RCC 7860 (cell line): ENCODE measurements at places on chromosomes 5 and 9.

GRCh38 chr9:34318163-34318790 is 10.8 kb downstream of the KIF24 start:
- no peak for DNase-seq

DNA sequence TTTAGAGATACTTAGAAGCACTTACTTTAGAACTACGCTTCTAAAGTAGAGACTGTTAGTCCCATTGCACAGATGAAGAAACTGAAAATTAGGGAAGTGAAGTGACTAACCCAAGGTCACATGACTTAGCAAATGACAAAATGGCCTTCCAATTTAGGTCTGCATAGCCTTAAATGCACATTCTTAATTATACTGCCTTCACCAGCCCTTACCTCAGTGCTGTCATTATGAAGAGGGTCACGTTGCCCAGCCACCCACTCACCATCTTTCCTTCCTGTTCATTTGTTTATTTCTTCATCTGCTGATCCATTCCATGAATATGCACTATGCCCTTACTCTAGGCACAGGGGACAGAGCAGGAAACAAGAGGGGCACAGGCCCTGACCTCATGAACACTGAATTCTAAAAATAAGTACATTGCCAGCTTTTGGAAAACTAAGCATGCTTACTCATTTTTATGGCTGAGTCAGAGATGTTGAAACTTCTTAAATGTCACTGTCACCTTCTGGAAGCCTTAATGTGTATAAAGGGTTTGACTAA is 8.6 kb downstream of the HAVCR2 start:
- DNase-seq: peak; percentile 54

DNA sequence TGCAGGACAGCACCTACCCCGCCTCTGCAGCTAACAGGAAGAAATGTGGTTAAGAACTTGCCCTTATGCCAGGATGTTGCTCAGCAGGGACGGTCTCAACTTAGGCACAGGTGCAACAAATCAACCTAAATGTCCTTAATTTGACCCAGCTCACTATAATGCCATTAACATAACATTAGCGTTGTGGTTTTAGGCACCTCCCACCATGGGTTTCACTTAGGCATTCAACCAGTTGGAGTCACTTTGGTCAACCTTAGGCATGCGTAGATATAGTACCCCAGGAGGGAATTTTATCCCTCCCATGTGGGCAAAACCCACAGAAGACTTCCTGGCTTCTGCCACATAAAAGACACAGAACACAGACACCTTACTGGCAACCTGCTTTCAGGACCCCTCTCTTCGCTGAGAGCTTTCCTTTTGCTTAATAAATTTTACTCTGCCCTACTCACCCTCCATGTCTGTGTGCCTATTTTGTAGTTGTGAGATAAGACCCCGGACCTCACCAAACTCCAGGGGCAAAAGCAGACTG is 8.7 kb upstream of the ERAP1 start:
- DNase-seq: no peak

DNA sequence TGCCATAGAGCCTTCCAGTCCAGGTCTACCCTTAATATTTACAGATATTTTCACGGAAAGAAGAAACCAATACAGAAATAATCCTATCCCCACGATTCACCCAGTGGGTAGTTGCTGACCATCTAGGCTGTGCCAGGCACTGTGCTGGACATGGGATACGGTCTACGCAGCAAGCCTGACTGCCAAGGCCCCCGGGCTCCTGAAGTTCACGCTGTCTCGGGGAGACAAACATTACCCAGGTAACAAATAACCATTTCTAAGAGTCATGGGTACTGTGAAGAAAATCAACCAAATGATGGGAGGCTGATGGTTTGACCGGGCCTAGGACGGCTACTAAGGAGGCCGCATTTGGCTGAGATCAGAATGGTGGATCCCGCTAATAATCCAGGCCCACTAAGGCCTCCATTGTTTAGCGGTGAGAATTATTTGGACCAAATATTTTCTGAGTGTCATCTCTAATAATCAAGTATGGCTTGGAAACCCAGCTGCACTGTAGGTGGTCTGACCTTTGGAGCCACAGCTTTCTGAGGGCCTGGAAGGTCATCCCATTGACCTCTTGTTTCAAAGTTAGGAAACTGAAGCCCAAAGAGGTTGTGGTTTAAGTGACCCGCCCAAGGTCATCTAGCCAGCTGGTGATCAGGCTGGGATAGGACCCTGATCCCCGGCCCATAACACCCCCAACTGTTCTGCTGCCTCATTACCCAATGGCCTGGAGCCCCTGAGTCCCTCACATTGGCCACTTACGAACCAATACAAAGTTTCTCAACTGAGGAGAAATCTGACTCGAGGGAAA is 82.4 kb downstream of the AK8 start:
- no peak for DNase-seq

DNA sequence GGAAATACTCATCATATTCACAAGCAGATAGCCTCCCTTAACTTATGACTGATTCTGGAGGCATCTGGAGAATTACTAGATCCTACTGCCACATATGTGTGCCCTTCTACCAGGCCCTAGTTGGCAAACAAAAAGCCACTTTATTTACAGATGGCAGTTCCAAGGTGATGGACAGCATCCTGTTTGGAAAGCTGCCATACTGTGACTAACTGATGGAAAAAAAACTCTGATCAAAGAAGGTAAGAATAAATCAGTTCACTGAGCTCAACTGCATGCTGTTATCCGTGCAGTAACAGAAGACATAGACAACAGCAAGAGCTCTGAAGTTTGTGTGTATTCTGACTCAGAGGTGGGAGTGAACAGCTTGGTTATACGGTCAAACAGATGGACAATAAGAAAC is 279.8 kb upstream of the POU5F2 start:
- peak; percentile 68 for DNase-seq

DNA sequence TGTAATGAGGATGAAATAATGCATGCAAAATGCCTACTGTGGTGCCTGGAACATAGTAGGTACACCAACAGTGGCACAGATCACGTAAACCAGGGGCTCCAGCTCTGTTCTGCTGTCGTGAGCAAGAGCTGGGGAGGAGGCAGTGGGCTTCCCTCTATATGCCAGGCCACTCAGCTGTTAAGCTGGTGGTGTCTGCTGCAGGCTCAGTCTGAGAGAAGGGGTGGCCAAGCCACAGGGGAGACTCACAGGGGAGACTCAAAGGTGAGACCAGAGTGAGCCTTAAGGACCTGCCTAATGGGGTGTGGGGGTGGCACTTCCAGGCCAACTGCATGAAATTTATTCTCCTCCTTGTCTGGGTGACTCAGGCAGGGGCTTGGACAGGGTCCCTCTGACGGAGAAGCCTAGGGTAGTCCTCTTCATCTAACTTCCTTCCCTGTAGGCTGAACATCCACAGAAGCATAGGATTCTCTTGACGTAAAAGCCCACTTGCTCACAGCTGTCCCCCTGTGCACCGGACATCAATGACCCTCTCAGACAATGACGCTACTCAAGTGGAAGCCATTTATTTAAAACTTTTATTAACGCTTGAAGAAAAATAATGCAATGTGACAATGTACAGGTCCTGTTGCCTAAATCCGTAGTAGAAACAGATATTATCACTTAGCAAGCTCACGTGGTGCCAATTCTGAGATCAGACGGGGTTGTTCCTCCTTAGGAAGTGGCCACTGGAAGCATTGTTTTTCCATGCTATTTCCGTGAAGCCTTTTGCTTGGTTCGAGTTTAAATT is 13.9 kb downstream of the STC2 start:
- DNase-seq: no peak

DNA sequence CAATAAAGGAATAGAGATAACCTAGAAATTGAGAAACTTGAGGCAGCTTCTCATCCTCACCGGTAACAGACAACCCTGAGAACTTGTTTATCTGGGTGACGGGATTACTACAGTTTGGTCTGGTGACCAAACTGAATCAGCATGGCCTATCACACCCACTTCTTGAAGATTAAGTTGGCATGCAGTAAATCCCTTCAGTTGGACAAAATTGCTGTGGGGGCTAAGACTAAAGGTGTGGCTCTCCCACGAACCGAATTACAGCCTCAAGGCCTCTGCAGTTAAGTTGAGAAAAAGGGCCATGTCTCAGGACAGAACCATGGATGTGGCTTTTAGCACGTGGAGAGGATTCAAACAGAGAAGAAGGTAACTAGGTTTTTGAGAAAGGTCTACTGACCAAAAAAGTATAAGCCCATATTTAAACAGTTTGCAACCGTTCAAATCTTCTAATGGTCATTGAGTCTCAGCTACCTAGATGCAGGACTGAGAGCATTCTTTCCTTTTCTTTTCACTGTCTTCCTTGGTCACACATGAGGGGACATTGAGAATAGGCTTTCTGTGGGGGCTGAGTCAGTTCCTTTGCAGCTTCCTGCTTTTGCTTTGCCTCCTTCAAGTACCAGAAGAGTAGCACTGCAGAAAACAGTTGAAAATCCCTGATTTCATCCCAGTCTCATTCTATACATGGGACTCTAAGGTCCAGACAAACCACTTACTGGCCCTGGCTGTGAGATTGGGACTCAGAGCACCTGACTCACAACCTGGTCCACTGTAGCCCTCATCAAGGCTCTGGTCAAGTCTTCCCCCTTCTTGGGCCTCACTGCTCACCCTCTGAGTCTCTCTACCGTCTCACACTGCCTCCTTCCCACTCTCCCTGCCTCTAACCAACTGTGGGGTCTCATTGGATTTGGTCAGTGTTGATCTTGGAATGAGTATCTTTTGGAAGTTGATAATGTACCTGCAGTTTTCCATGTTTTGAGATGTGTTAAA is 30.9 kb downstream of the PDE6A start:
- DNase-seq: peak; percentile 80

DNA sequence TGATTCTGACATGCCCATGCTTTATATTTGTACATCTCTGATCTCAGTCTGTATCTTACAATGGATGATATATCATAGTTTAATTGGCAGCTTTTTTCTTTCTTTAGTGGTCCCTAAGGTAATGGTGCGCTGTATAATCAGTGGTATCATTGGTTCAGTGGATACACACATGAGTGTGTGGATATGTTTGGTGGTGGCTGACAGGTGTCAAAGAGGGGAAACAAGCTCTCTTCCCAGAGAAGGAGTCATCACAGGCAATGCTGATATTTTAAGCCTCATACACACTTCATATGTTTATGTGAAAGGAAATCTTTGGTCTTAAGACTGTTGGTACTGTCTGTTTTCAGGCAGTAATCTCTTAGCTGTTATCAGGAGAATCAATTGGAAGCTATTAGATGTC is 52.1 kb upstream of the KIAA1958 start:
- no peak for DNase-seq

DNA sequence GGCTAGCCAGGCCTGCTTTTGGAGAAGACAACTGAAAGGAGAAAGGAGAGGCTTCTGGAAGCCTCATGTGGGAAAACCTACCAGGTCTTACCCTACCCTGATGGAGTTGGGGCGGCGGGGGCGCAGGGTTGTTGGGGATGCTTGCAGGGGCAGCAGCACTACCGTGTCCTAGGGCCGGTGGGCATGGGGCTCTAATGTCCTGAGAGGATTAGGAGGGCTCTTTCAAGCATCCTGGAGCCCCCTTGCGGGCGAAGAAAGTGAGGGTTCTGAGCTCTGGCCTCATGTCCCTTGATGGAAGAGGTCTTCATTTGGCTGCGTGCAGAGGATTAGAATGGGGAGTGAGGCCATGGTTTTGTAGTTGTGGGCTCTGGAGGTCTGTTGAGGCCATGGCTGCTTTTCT is 86.9 kb upstream of the PITX1 start:
- no peak for DNase-seq

GRCh38 chr9:106921341-106921899 is 58.5 kb downstream of the ZNF462 start:
- DNase-seq: no peak

- no peak for DNase-seq
These were observed 57.4 kb downstream of the SCAI start for GRCh38 chr9:125085703-125086477.

- DNase-seq: no peak
These were observed 24.4 kb downstream of the EGR1 start for GRCh38 chr5:138489683-138490061.

- peak; percentile 47 for DNase-seq
These were observed 59.2 kb downstream of the MEGF9 start for GRCh38 chr9:120655005-120655622.

- DNase-seq: no peak
These were observed 155.0 kb upstream of the CLINT1 start for GRCh38 chr5:158013939-158014338.

- DNase-seq: no peak
These were observed 27.9 kb upstream of the GALNT10 start for GRCh38 chr5:154162539-154163151.

DNA sequence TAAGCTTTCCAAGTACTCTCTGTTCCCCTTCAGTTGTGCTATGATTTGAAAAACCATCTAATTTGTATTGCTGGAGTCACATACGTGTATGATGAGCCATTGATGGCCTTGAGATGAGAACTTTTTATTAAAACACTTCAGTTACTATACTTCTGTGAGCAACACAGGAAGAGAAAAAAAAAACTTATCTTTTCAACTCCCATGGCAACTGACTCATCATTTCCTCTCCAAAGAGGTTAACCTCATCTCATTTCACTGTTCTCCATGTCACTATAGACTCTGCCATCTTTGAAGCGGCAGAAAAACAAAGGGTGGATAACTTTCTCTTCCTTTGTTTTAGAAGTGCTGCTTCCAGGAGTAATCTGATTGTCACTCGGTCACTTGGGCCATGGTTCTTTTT is 104.3 kb upstream of the PCSK1 start:
- peak; percentile 57 for DNase-seq

GRCh38 chr5:76941442-76941841 is 11.4 kb upstream of the CRHBP start:
- no peak for DNase-seq

DNA sequence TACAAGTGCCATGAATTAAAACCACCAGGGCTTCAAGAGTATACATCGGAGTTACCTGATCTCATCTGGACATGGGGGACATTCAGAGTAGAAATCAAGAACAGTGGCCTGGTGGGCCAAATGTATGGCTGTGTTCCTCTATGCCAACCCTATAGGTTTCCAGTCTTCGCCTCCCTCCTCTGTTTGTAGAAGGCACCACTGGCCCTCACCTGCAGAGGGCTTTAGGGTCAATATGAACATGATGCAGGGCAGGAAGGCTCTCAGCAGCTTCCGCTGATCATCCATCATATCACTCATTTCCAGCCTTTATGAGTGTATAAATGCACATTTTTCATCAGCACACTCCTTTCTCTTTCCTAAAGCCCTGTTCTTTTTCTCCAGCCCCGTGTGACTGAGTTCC is 555.5 kb upstream of the BRINP1 start:
- no peak for DNase-seq

GRCh38 chr9:38380230-38380871 is 12.2 kb upstream of the ALDH1B1 start:
- peak; percentile 5 for DNase-seq

GRCh38 chr5:169716287-169716686 is 79.2 kb downstream of the DOCK2 start:
- peak; percentile 56 for DNase-seq

GRCh38 chr5:35863159-35863558 is 6.5 kb downstream of the IL7R start:
- DNase-seq: no peak

- no peak for DNase-seq
These were observed 20.0 kb upstream of the ZCCHC7 start for GRCh38 chr9:37100327-37100726.

GRCh38 chr9:101200852-101201251 is 172.3 kb downstream of the PLPPR1 start:
- no peak for DNase-seq

DNA sequence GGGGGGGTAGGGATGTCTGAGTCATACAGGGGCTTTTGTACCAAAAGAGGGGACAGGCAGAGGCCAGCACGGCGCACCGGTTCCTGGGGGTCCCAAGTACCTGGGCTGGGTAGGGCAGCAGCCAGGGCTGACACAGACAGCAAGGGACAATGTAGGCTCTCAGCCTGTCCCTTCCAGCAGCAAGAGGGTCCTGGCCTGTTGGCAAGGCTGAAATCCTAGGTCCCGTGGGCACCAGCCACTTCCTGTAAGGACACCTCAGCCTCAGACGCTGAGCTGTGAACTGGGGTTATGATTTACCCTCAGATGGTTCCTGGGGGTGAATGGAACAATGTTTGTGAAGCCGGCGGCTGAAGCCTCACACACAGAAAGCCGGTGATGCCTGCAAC is 41.3 kb downstream of the NACC2 start:
- no peak for DNase-seq
